ENCODE measurements at places on chromosomes 16 and 17.

GRCh38 chr16:72927199-72928089 lies 120.5 kb downstream of the ZFHX3 start:
- no peak for DNase-seq

DNA sequence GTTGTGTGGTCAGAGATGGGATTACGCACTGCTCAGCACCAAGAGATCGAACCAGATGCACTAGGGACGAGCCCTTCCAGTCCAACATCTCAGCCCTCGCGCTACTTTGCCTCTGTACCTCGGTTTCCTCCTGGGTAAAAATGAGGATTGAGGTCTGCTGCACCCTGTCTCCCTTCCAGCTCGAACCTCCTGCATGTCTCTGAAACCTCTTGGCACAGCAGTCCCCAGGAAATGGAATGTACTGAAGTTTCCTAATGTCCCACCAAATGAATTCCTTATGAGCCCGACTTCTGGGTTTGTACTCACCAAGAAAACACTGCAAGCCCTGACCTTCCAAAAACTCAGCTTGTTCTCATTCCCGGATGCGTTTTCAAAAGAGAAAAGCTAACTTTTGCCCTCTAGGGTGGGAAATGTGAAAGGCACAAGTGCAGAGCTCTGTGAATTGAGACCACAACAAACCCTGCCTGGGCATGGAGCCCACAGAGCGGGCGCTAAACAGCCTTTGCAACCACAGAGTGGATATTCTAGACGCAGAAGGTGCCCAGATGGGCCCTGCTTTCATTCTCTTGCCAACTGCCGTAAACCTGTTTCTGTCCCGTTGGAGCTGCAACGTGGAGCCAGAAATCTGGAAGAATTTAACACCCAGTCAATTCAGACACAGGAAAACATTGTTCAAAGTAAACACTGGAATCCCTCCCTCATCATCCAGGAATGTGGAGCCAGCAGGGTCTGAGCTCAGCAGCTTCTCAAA lies 10.3 kb downstream of the CDRT4 start:
- DNase-seq, result no peak

DNA sequence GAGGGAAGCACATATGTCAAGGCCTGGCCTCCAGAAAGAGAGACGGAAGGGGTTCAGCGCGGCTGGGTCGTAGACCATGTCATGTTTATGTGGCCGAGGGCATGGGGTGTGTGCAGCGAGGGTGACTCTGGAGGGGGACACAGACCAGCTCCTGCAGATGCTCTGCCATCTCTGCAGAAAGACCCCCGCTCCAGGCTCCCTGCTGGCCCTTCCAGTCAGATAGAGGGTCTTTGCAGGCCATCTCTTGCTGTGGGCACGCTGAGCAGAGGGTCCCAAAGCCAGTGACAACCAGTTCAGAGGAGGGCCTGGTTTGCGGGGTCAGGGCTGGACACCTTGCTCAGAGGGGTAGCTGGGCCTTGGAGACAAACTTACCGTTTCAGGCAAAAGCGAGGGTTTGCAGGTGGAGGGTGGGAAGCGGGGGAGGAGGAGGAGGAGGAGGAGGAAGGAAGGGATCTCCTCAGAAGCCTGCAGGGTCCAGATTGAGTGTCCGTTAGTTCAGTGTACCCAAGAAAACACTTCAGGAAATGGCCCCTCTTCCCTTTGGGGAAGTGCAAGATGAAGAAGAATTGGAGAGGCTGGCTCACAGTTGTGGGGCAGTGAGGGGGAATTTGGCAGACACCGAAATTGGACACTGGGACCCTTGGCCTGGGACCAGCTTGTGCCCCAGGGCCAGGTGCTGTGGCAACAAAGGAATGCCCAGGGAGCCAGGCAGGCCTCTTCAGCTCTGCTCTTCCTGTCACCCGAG lies 102.8 kb downstream of the CMIP start:
- DNase-seq, result no peak

GRCh38 chr16:15552507-15552906 lies 90.4 kb downstream of the MARF1 start:
- DNase-seq, result no peak

GRCh38 chr16:3045758-3046640 lies at the start of gene MMP25:
Gene MMP25, plus strand, starts transcription at chr16:3046561. Its CDS starts 357 bp downstream, at chr16:3046918.
- no peak for DNase-seq

GRCh38 chr16:30882429-30883310 lies 11.2 kb downstream of the BCL7C start:
- no peak for DNase-seq

DNA sequence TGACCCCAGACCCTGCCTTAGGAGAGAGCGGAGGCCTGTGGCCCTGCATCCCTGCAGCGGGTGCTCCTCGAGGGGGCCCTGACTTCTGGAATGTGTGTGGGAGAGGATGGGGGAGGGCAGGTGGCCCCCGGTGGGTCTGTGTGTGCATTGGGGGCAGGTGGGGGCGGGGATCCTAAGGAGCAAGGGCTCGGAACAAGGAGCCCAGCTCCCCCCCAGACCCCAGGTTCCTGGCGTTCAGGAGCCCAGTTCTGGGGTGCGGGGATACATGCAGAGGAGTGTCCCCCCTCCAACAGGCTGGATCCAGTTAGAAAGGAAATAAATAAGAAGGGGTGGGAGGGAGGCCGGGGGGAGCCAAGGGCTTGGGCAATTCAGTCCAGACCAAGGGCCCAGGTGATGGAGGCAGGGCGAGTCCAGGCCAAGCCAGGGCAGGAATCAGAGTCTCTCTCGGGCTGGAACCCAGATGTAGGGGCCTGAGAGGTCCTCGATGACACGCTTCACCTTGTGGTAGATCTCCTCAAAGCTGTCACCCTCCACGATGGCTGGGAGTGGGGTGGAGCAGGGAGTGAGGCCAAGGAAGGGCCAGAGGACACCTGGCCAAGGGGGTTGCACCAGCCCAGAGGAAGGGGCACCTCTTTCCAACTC lies 11.2 kb upstream of the ASGR1 start:
- DNase-seq, result no peak

DNA sequence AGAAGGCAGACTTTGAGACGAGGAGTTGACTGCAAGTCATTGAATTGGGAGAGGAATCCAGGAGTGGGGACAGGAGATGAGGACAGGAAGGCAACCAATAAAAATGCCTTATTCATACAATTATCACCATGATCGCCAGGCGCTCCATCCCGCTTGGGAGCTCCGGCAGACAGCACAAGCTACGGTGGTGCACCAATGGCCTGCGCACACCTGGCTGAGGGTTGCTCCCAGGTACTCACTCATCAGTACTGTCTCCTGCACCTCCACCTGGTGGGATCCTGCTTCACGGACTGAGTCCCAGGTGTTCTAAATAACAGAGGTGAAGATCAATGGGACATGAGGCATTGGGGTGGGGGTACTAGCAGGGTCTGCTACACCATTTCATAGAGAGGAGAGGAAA lies 160.0 kb upstream of the TNRC6C start:
- DNase-seq, result no peak

GRCh38 chr16:2515180-2515851 lies 1.6 kb downstream of the ATP6V0C start:
- DNase-seq, result no peak

DNA sequence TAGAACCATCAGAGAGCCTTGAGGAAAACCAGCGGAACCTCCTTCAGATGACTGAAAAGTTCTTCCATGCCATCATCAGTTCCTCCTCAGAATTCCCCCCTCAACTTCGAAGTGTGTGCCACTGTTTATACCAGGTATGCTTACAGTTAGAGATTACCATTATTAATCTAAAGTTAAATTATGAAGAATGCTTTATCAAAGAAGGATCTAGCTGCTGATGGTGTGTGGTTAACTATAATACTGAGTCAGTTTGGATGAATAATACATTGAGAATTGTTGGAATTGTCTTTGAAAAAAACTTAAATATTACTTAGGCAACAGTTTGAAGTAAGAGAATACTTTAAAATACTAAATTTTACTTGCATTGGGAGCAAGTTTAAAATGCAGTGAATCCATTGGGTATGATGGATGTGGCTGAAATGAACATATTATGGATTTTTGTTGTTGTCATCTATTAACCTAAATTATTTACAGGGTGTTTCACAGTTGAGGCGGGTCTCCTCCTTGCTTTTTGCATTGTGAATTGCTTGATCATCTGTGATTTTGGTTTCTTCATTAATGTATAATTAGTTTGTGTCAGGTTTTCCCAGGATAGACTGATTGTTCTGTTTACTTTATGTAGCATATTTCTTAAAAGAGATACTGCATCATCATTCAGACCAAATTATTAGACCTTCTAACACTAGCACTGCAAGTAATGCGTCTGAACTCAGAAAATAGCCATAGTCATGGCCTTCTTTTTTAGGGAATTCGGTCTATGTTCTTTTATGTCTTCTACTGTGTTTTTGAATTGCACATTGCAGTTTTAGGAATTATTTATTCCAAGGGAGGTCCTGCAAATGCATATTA lies 47.8 kb downstream of the OMG start:
- DNase-seq, result no peak
